ENCODE measurements at places on chromosomes 2 and 18.

GRCh38 chr18:23810396-23810795 lies 121.1 kb downstream of the LAMA3 start:
- no peak for DNase-seq

DNA sequence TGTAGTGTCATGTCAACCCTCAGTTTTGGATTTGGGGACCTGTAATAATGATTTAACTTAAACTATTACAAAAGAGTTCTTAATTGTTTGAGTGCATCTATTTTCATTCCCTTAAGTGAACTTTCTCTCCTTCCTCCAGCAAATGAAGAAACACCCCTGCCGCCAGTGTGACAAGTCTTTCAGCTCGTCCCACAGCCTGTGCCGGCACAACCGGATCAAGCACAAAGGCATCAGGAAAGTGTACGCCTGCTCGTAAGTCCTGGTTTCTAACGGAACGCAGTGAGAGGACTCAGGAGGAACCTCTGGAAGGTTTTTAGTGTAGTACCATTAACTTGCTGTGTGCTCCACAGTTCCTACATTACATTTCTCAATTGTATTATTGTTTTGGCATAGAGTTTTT lies 114.2 kb downstream of the ZNF532 start:
- no peak for DNase-seq

DNA sequence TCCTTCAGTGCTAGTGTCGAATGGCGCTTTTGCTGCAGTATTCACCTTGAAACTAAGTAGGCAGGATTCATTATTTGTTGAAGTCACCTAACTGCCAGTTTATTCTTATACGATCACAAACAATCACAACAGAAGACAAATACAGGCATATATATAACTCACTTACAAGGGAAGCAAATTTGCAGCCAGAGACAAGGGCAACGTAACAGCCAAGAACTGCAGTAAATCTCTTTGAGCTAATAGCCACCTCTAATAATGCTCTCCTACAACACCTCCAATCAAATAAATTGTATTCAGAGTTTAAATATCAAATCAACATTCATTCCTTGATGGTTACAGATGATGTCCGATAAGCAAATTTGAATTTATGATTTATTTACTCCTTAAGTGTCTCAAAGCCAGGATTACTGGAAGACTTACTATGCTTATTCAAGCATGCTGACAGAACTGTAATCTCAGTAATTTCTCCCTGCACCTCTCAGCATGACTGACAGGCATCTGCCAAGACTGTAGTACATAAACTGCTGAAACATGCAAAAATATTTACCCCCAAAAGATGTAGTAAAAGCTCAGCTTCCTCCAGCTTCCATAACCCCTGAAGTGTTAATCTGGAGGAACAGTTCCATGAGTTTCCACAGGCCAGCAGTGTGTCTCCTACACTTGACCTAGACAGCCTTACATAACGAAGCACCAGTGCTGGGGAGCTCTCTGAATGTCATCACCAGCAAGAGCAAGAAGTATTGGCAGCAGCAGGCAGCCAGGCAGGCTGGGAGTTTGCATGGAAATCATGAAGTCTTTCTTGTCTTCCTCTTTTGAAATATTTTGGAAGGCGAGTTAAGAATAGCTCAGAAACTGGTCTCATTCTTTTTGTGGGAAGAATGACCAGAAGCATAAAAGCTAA lies 20.9 kb upstream of the SCN1A start:
- no peak for DNase-seq

- no peak for DNase-seq
These were observed 125.5 kb downstream of the WDSUB1 start for GRCh38 chr2:159160954-159161353.

DNA sequence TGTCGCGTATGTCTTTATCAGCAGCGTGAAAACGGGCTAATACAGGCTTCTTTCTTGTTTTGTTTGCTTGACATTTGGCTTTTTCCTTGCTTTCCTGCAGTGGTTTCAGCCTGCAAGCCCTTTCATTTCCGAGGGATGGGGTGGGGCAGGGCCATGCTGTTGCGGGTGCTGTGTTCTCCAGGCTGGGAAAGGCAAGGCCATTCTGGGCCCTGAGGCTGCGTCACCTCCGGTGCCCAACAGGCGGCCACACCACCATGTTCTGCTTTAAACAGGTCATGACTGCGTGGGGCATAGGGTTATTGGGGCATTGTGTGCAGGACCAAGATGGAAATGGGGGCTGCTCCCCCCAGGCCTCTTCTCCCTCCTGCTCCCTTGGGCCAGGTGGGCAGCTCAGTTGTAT lies 38.6 kb upstream of the PLB1 start:
- DNase-seq = no peak
